Smooth muscle cell of bladder (primary cell): ENCODE measurements at places on chromosomes 1 and 21. TPM values are rescaled to one million over a fixed set of nuclear protein-coding genes. Genes with fewer than 3 reads are reported as not detected.

RHBG gene
- not detected in 2 replicates for total RNA-seq

C1orf210 gene
- not detected in 2 replicates for total RNA-seq

FAF1 gene
- total RNA-seq: 29.9 and 36.2 TPM in 2 replicates

TNFSF18 gene
- under 0.01 TPM in 1 of 2 replicates, not detected in the other for total RNA-seq

GJA9 gene
- under 0.01 TPM in 1 of 2 replicates, not detected in the other for total RNA-seq

MNDA gene
- not detected in 2 replicates for total RNA-seq

SLC16A4 gene
- 91.4 and 414 TPM in 2 replicates for total RNA-seq

SPRR4 gene
- total RNA-seq: not detected in 2 replicates

RNU1-4 gene
- 3,030 and 4,050 TPM in 2 replicates for total RNA-seq
